Stimulated activated CD4-positive, alpha-beta T cell treated with anti-CD3 and anti-CD28 coated beads, Interleukin-12 subunit alpha, Interleukin-12 subunit beta, amount 100 ng/mL, for 24 hours (primary cell): ENCODE measurements at places on chromosomes 7 and 10.

GRCh38 chr10:20017961-20018360 lies 201.7 kb downstream of the PLXDC2 start:
- no peak for DNase-seq

DNA sequence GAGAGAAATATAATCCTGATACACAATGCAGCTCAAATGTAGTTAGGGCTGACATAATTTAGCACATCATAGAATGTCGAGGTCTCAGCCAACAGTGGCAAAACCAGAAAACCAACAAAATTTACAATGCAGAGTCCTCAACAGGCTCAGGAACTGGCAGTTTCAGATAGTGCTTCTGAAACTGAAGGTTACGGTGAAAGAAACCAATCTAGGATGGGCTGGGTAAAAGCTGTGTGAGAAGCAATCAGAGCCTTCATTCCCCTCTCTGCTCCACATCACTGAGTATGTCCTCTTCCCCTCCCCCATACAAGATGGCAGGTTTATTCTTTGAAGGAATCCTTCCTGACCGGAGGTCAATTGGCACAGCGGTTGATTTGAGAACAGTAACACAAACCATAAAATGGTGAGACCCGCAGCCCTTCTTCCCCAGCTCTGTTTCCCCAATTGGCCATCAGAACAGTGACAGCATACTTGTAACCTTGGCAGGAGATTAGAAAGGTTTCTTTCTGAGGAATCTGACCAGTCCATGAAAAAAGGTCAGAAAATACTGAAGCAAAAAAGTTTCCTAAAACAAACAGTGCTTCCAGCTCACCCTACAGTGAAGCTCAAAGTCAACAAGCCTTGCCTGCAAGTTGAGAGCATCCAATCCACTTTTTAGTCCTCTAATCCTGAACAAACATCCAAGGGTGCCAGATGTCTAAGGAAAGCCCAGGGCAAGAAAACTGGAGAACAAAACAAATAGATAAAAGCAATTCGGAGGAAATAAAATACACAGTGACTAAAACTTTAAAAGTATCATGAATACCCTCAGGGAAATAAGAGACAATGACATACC lies 53.9 kb upstream of the IL6 start:
- DNase-seq: no peak

- no peak for DNase-seq
These were observed 23.0 kb downstream of the ADGRA1 start for GRCh38 chr10:133110609-133111275.

- peak; percentile 40 for DNase-seq
These were observed 72.6 kb downstream of the AP3M1 start for GRCh38 chr10:74078037-74078436.

GRCh38 chr7:79529881-79530235 lies 76.4 kb upstream of the MAGI2 start:
- DNase-seq: no peak

DNA sequence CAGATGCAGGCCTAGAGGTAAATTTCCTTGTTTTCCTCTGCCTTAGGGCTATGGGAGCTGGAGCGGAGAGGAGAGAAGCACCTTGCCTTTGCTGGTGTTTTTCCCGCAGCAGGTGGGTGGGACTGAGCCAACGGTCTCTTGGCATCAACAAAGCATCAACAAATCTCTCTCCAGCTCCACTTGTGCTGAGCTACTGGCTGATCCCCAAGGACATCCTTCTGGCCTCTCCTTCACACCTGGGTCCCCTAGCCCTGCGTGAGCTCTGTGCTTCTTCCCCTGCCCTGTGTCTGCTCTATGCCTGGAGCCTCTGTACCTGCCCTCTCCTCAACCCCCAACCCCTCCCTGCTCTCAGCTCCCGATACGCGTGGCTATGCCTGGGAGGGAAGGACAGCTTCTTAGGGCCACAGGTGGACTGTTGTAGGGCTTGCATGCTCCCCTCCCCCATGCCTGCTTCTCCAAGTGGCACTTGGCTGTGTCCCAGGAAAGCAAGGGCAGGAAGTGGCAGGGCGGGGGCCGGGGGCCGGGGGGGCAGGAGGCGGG lies 3.2 kb upstream of the CLDN4 start:
- no peak for DNase-seq

DNA sequence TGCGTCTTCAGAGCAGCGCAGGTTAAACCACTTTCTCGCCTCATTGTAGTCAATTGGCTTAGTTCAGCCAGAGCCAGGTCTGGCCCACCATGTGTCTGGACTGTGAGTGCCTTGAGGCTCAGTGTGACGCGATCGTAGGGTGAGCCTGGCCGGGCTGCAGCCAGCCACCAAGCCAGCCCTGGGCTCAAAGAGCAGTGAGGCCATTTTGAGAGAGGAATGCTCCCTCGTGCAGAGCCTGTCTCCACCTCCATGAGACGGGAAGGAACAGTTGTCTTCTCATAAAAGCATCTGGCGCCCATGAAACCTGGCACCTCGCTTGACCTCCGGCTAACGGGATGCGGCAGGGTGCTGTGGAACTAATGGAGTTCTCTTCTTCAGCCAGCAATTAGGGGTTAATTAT lies 34.5 kb downstream of the LHPP start:
- DNase-seq: no peak

GRCh38 chr7:13851736-13852135 lies 137.7 kb downstream of the ETV1 start:
- no peak for DNase-seq

GRCh38 chr10:116848032-116848943 lies 1.0 kb upstream of the ENO4 start:
- DNase-seq: no peak

GRCh38 chr7:76359978-76360638 lies 1.3 kb upstream of the YWHAG start:
- DNase-seq: no peak

- no peak for DNase-seq
These were observed 431.2 kb upstream of the AUTS2 start for GRCh38 chr7:69166979-69167516.

GRCh38 chr10:128221117-128221516 lies 94.9 kb upstream of the MKI67 start:
- DNase-seq: no peak

DNA sequence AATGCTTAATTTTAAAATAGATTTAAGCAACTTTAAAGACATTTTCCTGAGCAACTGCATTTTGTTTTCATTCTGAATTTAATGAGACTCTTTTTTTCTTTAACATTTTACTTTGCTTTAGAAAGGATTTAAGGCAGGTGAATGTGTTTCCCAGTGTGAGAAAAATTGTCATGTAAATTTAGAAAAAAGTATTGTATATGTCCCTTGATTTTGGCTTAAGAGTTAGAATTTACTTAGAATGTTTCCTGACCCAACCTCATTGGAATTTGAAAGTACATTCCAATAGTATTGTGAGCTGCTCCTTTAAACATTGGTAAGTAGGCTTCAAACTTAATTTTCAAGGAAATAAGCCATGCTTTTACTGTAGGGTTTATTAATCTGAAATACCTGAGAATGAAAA lies 110.2 kb downstream of the PTEN start:
- no peak for DNase-seq

DNA sequence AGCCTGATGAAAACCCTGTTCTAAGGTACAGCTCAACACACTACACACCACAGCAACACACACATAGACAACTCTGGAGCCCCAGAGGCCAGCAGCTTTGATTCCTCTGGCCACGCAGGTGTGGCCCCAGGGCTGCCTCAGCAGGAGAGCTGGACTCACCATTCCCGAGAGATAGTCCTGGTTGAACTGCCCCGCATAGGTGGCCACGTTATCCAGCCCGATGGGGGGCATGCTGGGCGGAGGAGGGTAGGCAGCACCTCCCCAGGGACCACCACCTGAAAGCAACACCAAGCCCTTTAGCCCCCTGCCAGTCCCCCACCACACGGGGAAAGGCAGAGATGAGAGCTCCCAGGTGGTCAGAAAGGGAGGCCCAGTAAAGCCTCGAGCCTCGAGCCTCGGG lies 34.7 kb downstream of the ANXA11 start:
- DNase-seq: no peak

GRCh38 chr10:114823077-114823463 lies 1.5 kb downstream of the FHIP2A start:
- DNase-seq: no peak

DNA sequence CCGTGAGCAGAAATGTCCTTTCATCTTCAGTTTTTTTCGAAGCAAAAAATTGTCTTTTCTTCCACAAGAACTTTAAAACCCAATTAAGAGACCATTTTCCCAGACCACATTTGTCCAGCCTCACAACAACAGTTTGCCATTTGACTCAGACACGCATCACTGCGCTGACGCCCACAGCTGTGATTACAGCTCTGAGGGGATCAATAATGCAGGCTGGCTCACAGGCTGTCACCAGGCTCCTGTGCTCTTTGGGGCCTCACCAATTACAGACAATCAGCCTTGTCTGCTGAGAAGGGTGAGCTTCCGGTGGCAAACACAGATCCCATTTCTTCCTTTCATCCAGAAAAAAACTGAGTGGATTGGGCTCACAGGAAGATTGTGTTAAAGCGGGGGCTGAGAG lies 33.3 kb downstream of the DDC start:
- no peak for DNase-seq

- DNase-seq: no peak
These were observed 1.3 kb upstream of the DAGLB start for GRCh38 chr7:6448943-6449543.

DNA sequence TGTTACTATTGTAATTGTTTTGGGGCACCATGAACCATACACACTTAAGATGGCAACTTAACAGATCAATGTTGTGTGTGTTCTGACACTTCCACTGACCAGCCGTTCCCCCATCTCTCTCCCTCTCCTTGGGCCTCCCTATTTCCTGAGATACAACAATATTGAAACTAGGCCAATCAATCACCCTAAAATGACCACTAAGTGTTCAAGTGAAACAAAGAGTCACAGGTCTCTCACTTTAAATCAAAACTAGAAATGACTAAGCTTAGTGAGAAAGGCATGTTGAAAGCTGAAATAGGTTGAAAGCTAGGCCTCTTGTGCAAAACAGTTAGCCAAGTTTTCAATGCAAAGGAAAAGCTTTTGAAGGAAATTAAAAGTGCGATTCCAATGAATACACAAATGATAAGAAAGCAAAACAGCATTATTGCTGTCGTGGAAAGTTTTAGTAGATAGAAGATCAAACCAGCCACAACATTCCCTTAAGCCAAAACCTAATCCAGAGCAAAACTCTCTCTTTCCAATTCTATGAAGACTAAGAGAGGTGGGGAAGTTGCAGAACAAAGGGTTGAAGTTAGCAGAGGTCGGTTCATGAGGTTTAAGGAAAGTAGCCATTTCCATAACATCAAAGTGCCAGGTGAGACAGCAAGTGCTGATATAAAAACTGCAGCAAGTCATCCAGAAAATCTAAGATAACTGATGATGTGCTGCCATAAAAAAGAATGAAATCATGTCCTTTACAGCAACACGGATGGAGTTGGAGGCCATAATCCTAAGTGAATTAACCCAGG lies 90.6 kb downstream of the MTPN start:
- DNase-seq: no peak

DNA sequence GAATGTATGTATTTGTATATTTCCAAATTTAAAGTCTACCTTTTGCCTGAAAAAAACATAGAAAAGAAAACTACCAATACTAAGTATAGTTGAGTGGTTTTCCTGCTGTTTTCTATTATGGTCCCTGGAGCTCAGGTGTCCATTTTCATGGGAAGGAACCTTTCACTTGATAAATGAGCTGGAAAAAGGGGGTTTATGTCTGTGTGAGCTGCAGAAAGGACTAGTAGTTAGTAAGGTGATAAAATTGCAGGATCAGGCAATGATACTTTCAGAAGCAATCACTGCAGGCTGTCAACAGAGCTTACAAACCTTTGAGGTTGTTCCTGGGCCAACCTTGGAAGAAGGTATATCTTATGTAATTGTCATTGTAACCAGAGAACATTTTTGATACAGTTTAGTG lies 48.0 kb downstream of the ST7 start:
- no peak for DNase-seq

DNA sequence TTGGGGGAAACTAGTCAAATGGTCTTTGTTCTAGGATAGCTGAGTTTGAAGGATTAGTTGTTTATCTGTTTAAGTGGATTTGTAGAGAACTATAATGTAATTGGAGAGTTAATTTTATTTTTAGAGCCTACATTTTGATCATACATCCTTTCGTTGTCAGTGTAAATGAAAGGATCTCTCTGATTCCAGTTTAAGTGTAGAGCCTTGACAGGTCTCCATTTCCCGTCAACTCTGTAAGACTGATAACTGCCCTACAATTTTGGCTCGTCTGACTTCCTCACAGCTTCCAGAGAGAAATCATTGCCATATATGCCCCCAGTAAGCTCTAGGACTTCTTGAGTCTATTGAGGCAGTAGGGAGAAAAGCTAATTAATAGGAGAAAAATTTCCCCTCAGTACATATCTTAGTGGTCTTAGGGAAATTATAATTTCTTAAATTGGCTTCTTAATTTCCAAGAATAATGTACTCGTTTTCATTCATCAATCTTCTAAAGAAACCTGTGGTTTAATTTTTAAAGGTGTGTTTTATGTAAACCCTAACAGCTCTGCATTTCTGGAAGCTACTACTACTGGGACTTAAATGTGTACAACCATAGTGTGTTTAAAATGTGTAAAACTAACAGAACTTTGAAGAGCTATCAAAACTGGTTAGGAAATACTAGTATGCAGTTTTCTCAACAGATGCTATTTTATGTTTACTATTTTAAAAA lies 3.8 kb downstream of the KMT2E start:
- no peak for DNase-seq

GRCh38 chr10:17409170-17409733 lies 45.1 kb downstream of the ST8SIA6 start:
- no peak for DNase-seq

DNA sequence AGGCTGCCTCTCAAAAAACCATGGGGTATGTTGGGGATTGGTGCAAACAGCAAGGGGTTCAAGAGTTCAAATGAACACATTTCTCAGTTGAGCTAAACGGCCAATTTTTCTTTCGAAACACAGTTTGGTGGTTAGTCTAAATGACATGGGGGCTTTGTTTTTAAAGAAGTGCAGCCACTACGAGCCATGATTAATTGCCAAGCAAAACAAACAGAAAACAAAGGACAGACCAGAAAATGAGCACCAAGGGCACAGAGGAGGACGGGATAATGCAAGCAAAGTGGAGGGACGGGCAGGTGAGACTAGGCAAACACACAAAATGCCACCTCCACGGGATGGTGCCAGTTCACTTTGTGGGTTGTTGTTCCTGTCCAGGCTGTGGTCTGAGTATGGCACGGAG lies 64.5 kb upstream of the PDLIM1 start:
- no peak for DNase-seq

DNA sequence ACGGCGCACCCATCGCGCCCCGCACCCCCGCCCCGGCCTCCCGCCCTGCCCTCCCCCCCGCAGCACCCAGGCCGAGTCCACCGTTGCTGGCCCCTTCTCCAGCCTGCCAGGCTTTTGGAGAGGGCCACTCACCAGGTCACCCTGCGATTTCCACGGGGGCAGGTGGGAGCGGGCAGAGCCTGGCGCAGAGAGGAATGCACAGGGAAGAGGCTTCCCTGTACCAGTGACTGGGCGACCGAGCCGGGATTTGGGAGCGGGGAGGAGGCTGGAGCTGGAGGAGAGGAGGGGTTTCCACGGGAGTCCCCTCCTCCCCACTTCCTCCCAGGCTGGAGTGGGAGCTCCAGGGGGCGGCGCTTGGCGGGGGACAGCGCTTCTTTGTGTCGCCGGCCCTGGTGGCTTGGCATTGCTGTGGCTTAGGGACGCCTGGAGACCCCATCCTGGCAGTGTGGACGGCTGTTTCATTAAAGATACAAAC lies 19.3 kb downstream of the TCAF1 start:
- DNase-seq: no peak

GRCh38 chr7:66114743-66115649 lies at the start of gene CRCP:
CRCP (plus strand) TSS chr7:66114847; CDS start chr7:66114963, 116 bp downstream.
- peak; percentile 81 for DNase-seq
